Testis (tissue), 5 donors: ENCODE measurements at places on chromosomes 7 and 10. TPM values are rescaled to one million over a fixed set of nuclear protein-coding genes. Genes with fewer than 3 reads are reported as not detected.

The OR6B1 gene
- 1.4 TPM for total RNA-seq

The TET1 gene
- total RNA-seq, result 3.2 TPM

The ZNRF2 gene
- 65.0 TPM for total RNA-seq

The FLNC gene
- 14.4 TPM for total RNA-seq

The NCF1 gene
- 1.5 TPM for total RNA-seq

The PDGFA gene
- total RNA-seq, result 13.8 TPM

The FAM180A gene
- total RNA-seq, result 2.1 TPM

The WASHC2A gene
- total RNA-seq, result 34.4 TPM

The LMOD2 gene
- 0.19 TPM for total RNA-seq

The TYW1 gene
- 22.8 TPM for total RNA-seq

The MYO1G gene
- total RNA-seq, result 1.7 TPM

The LRRD1 gene
- 7.7 TPM for total RNA-seq

The ASAH2B gene
- 6.6 TPM for total RNA-seq

The OR9A2 gene
- 3.5 TPM for total RNA-seq
